8988T (cell line): ENCODE measurements at places on chromosomes 1 and 21.

DNA sequence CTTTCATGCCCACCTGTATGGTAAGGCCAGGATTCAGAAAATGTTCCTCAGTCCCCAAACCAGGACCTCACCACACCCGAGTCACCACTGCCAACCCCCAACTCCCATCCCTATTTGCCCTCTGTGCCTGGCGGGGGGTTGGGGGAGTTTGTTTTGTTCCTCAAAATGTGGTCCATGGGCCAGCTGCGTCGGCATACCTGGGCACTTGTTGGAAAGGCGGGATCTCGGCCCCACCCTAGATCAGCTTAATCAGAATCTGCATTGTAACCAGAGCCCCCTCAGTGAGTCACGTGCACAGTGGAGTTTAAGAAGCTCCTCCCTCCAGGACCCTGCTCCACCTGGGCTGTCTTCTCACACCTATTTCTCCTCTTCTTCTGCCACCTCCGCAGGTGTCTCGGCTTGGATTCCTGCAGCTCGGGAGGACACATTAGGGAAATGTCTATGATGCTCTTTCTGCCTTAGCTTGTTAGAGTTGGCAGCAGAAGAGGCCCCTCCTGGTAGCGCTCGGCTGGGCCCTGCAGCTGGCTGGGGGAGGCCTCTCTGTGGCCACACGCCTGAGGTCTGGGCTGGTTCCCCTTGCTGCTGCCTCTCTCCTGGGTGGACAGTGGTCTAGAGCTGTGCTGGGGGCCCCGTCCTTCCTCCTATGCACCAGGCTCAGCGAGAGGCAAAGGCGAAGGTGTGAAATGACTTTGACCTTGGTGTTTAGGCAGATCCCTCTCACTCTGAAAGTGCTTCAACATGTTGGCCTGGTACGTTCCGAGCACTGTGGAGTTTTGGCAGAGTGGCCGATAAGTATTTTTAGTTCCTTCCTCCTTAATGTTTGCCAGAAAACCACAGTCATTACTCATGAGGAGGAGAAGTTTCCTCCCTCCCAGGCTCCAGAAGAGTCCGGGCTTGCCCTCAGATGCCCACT lies 41.8 kb upstream of the CAMTA1 start:
- no peak for DNase-seq

DNA sequence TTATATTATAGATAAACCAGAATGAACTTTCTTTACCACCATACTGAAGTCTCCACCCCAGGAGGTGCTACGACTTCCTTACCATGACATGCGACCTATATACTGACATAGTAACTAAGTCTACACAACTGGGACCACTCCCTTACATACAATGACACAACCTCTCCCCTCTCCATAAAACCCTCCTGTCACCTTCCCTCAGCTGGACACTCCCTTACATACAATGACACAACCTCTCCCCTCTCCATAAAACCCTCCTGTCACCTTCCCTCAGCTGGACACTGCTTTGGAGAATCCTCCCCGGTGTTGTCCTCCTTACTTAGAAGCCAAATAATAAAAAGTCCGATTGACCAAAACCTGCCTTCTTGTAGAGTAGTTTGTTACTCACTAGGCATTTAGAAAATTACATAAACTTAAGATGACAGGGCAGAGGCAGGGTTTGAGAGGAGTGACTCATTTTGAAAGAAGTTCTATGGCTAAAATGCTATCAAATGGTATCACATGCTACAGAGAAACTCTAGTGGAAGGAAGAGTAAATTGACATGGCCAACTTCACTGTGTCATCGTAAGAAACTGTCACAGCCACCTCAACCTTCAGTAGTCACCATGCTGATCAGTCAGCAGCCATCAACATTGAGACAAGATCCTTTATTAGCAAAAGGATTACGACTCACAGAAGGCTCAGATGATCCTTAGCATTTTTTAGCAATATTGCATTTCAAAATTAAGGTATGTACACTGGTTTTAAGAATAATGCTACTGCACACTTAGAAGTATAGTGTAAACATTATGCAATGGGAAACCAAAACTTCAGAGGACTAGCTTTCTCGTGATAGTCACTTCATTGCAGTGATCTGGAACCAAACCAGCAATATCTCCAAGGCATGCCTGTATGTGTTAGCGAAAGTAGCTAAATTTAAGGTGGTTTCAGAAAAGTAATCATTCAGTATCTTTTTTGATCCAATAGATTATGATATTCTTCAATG lies 56.4 kb downstream of the AHCTF1 start:
- no peak for DNase-seq

DNA sequence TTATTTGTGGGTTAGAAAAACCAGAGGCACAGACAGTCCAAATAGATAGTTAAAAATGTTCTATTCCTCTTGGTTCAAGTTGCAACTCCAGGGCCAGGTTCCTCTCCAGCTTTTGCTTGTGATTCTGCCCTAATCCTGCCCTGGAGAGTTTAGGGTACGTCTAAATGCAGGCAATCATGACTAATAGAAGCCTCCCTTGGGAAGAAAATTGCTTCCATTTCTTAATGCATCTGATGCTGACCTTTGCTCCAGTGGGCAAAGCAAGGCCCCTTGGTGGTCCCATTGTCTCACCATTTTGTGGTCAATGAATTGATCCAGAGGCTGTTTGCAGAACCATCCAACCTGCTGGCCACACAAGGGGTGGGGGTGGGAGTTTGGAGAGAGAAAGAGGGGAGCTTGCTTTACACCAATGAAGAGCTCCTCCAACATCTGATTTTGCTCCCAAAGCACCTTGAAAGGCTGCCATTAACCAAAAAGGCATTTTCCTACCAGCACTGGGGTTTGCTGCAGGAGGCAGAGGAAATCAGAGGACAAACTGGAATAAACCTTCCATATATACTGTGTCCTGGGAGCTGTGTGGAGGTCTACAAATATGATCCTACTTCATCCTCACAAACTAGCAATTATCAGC lies 31.3 kb downstream of the C8B start:
- DNase-seq, result no peak

- no peak for DNase-seq
These were observed 1.0 kb upstream of the KCNC4 start for GRCh38 chr1:110208916-110209645.

- DNase-seq, result no peak
These were observed 31.5 kb downstream of the PADI4 start for GRCh38 chr1:17339521-17339920.

DNA sequence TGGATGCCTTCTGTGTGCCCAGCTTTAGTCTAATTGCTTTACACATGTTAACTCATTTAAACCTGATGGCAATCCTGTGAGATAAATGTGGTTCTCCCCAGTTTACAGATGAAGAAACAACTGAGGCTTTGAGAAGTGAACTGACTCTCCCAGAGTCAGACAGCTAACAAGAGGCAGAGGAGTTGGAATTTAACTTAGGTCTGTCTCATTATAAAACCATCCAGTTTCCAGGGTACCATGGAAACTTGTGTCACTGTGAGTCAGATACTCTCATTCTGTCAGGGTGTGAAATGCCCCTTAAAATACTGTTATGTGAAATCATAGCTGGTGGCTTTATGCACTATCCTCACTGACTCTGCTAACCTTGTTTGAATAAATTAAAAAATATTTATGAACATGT lies 206.6 kb downstream of the PBX1 start:
- DNase-seq, result no peak

DNA sequence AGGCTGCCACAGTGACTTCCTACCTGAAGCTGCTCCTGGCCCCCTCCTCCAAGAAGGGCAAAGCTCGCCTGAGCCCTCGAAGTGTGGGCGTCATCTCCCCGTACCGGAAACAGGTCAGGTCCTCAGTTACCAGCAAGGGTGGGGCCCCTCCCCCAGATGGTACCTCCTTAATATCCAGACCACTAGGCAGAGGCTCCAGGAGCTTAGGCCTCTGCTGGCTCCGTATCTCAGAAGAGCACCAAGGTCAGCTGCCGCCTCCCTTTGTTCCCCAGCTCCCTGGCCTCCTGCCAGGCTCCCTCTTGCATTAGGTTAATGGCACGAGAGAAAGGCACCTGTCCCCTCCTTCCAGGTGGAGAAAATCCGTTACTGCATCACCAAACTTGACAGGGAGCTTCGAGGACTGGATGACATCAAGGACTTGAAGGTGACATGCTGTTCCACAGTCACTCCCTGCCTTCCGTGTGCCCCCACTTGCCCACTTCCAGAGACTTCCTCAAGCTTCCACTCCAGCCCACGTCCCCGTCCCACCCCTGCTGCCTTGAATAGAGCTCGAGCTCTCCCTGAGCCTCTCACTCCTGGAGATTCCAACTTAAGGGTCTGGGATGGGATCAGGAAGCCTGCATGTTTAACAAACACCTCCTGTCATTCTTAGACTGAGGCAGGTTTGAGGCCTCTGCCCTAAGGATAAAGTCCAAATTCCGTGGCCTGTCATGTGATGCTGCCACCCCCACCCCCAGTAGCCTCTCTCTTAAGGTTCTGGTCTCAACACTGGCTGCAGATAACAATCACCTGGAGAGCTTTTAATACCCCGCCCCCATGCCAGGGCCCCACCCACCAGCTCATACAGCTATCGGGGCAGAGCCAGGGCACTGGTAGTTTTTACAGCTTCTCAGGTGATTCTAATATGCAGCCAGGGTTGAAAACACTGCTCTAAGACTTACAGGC lies 8.3 kb downstream of the RHOC start:
- no peak for DNase-seq

- no peak for DNase-seq
These were observed 186.8 kb downstream of the LTN1 start for GRCh38 chr21:28805885-28806284.

DNA sequence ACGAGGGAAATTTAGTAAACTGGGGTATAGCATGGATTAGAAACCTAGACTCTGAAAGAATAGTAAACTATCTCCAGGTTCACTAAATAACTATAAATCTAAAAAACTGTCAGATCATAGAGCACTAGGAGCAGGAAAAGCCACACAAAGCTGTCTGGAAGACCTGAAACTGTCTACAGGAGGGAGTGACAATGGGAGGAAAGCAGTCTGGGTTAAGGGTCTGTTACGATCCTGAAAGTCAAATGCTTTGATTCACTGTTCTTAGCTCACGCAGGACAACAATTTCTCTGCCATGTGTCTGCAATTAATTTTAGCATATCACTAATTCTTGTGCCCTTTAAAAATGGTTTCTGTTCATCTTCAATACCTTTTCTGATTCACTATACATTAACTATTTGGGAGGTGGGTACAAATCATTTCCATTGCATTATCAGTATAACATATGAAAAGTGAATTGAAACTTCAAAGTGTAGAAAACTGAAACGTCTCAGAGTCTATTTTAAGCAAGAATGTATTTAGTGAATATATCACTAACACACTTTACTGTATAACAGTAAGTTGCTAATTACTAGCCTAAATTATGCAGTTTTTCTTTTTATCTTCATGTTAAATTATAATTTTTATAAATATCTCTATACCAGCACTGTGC lies 18.4 kb downstream of the CEP170 start:
- no peak for DNase-seq
